ENCODE measurements at places on chromosomes 4 and X.

GRCh38 chr4:11730545-11730944 is 301.9 kb upstream of the HS3ST1 start:
- DNase-seq = no peak

DNA sequence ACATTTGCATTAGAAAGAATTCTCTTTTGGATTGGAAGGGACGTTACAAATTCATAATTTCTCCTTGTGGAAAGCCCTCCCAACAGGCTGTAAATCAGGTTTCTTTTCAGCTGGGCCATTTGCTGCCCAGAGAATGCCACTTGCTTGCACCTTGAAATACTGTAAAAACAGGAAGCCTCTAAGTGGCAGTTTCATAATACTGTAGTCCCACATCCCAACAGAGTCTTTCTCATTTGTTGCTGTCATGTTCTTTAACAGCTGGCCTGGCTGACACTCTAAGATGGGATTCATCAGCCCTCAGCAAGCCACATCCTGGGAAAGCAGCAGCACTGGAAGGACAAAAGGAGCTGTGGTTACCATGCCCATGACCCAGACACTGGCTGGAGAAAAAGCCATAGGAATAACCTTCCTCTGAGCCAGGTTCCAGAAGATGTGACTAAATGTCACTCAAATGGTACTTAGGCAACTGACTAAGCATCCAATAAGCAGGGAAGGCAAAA is 221.9 kb upstream of the MBNL3 start:
- no peak for DNase-seq

DNA sequence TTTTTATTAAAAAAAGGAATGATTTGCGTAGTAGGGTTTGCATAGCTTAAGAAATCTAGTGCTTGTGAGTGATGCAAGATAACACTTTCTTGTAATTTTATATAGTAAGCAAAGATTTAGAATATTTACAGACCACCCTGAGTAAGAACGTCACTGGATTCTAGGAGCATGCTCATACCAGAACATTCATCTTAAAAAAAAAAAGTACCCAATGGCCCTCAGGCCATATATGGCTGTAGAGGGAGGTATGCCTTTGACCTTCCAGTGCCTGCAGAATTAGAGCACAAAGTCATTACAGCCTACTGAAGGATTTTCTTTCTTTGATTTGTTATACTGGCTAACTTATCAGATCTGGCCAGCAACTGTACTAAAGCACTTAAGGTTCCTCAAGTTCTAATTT is 236.3 kb upstream of the GYPA start:
- no peak for DNase-seq

DNA sequence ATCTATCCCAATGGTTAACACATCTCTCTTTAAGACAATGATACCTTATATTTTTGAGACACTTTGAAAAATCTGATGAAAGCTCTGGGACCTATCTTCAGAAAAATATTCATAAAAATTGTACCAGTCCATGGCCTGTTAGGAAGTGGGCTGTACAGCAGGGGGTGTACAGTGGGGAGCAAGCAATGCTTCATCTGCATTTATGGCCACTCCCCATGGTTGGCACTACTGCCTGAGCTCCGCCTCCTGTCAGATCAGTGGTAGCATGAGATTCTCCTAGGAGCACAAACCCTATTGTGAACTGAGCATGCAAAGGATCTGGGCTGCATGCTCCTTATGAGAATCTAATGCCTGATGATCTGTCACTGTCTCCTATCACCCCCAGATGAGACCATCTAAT is 42.6 kb downstream of the C4orf51 start:
- no peak for DNase-seq

DNA sequence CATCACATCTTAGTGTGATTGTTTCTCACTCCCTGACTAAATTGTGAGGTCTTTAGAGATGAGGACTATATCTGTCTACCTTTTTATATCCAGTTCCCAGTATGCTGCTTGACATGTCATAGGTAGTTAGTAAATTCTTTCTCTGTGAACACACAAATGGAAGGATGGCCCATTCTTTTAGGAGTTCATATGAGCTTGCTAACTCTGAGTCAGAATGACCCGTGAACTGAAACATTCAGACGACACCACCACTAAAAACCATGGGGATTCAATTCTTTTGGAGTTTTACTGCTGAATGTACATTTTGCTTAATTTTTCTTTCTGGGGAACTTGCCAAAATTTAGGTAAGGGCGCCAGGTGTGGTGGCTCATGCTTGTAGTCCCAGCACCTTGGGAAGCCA is 13.9 kb downstream of the OFD1 start:
- DNase-seq = no peak

DNA sequence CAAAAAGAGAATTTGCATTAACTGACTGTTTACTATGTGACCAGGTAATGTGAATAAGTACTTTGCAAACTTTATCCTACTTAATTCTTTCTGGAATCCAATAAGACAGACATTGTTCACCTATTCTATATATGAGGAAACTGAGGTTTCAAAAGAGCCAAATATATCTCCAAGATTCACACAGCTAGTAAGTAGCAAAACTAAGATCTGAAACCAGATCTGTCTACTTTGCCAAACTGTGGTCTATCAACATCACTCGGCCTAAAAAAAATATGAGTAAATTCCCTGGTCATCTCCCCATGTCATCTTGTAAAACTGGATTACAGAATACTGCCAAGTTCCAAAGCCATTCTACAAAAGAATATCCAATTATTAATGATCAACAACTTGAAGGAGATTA is 52.8 kb downstream of the ANAPC10 start:
- DNase-seq = no peak

DNA sequence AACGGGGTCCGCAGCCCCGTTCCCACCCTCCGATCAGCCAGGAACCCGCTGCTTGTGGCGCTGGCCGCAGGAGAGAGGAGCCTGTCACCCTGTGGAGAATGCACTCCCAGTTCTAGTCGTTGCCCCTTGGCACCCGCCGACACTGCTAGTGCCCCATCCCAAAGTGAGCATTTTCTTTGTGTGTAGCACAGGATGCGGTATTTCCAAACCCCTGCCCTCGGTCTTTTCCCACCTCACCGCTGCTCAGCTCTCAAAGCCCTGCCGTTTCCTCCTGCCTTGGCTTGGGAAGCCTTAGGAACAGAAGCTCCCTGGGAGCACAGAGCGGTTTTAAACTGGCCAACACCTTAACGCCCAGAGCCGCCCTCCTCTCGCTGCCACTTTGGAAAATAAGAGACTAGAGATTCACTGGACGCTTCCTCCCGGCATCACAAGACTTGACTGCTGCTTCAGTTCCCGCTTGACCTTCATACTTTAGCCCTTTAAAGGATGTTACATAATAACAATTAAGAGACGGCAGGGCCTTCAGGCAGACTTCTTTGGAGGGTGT is 772 bp downstream of the CYP4V2 start:
- no peak for DNase-seq

GRCh38 chr4:102219129-102219528 is 126.2 kb downstream of the SLC39A8 start:
- no peak for DNase-seq

DNA sequence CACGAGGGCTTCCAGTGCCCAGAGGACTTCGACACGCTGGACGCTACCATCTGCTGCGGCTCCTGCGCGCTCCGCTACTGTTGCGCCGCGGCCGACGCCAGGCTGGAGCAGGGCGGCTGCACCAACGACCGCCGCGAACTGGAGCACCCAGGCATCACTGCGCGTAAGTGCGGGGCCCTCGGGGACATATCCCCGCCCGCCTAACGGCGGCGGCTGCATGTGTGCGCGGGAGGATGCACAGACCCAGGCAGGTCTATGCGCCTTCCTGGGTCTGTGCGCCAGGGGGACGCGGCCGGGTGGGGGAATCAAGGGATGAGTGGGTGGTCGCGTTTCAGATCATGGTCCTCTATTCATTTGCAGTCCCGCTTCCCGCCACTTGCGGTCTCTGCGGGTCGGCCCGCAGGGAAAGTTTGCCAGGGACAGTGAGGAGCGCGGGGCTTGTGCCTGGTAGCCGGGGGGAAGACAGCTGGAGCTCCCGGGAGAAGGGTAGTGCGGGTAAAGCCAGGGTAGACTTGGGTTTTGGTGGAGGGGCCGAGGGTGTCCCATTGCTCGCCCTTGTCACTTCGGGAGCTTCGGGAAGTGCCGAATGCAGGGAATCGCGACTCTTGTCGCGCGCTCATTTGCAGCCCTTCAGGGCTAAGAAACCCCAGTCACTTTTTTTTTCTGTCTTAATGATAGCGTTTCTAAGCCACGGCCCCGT is 1.0 kb downstream of the SHISA3 start:
- no peak for DNase-seq

DNA sequence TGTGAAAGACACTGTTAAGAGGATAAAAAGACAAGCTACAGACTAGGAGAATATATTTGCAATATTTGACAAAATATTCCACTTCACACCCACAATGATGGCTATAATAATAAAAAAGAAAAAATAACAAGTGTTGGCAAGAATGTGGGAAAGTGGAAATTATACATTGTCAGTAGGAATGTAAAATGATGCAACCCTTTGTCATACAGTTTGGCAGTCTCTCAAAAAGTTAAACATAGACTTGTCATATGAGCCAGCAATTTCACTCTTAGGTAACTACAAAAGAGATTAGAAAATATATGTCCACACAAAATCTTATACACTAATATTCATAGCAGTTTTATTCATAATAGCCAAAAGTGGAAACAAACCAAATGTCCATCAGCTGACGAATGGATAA is 5.2 kb upstream of the RADX start:
- no peak for DNase-seq

GRCh38 chr4:73053076-73053475 is 16.4 kb downstream of the COX18 start:
- no peak for DNase-seq

GRCh38 chr4:176879380-176880116 is 86.8 kb upstream of the VEGFC start:
- no peak for DNase-seq

- DNase-seq = no peak
These were observed 1.5 kb upstream of the IL13RA2 start for GRCh38 chrX:115018944-115019343.

- no peak for DNase-seq
These were observed 25.1 kb downstream of the OCRL start for GRCh38 chrX:129565046-129565650.

- no peak for DNase-seq
These were observed 33.1 kb downstream of the PCDH7 start for GRCh38 chr4:30753316-30753715.

GRCh38 chr4:165537028-165537648 is 158.3 kb downstream of the CPE start:
- no peak for DNase-seq
